ENCODE measurements at places on chromosomes 1 and 21. TPM values are rescaled to one million over a fixed set of nuclear protein-coding genes. Genes with fewer than 3 reads are reported as not detected.

- DNase-seq: no peak
Measured at GRCh38 chr1:212959266-212960220, 9.2 kb downstream of the VASH2 start.

MYCL gene
- 35.1 TPM for total RNA-seq

- no peak for DNase-seq
Measured at GRCh38 chr1:12478612-12478985, 139.4 kb downstream of the DHRS3 start.

DPT gene
- total RNA-seq: 175 TPM

GRCh38 chr1:60331647-60332046 is 258.1 kb upstream of the C1orf87 start:
- no peak for DNase-seq

Data from urinary bladder (tissue), 4 donors.